Activated T-cell treated with anti-CD3 and anti-CD28 coated beads for 24 hours (primary cell): ENCODE measurements at places on chromosomes 3 and 15.

DNA sequence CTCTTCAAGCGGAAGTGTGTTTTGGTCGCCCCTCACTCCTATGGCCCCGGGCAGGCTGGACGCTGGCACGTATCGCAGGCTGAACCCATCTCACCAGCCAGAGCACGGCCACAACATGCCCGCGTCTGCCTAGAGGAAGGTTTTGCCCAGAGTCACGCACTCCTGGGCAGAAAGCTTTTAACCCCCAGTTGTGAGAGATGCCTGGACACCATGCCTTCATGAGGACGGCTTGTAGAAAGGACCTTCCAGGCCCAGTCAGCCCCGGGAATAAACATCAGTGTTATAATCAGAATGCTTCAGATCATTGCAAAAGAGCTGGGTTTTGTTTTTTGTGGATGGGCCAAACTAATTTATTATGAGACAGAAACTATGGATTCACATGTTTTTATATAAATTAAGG, 16.5 kb downstream of the CYFIP1 start:
- no peak for DNase-seq

GRCh38 chr15:100216182-100216581, 125.6 kb downstream of the ADAMTS17 start:
- no peak for DNase-seq

DNA sequence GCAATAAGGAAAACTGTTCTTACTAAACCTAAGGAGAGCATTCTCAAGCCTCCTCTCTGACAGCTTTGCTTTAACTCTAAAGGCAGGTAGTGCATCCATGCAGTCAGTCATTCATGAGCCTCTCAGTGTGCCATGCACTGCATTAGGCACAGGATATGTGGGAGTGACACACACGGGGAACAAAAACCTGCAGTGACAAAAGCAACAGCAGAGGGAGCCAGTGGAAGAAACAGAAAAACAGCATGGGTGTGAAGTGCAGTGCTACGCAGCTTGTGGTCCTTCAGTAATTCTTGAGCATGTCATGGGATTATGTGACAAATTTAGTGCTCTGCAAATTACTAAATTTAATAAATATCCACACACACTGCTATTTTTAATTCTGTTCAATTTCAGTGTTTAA, 230.7 kb downstream of the BBX start:
- peak; percentile 12 for DNase-seq

DNA sequence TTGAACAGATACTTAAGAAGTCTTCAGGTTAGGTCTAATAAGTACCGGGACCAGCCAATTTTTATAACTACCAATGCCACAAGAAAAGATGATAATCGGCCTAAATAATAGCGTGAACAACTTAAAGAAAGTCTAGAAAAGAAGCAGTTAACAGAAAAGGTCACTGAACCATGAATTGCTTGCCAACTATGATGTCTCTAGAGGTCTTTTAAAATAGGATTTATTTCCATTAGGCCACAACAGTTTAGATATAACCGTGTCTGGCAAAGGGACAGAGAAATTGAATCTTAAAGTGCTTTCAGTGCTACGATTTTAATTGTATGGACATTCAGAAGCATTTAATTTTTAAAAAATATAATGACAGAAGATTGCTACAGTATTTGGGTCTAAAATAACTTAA, 1070.4 kb downstream of the ROBO1 start:
- DNase-seq: no peak

- no peak for DNase-seq
These were observed 16.1 kb upstream of the OR5AC2 start for GRCh38 chr3:98070840-98071239.

GRCh38 chr15:20106026-20106425, 435.6 kb downstream of the GOLGA6L6 start:
- no peak for DNase-seq

- DNase-seq: no peak
These were observed 73.2 kb upstream of the HEG1 start for GRCh38 chr3:125128861-125129501.

DNA sequence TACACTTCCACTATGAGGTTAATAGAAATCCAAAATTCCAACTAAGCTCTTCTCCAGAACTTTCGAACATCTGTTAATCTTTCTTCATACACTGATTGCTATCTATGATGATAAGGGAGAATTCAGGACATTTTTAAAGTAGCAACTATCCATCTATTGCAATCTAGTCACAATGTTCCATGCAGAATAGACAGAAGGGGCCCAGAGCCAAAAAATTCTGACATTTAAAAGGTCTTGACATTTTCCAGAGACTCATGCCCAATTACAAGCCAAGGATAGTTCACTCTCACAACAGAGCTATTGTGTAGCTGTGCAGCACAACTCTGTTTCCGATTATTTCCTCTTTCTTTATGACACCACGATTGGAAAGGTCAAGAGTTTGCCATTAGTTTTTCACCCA, 999.7 kb upstream of the ALCAM start:
- no peak for DNase-seq

- DNase-seq: no peak
These were observed 171.0 kb upstream of the MBNL1 start for GRCh38 chr3:152097770-152098169.

- peak; percentile 15 for DNase-seq
These were observed 172.6 kb downstream of the P3H2 start for GRCh38 chr3:189947948-189948723.

GRCh38 chr15:40684381-40684780, 10.6 kb upstream of the RAD51 start:
- no peak for DNase-seq

GRCh38 chr3:126466886-126467610, 8.6 kb downstream of the ZXDC start:
- DNase-seq: no peak

DNA sequence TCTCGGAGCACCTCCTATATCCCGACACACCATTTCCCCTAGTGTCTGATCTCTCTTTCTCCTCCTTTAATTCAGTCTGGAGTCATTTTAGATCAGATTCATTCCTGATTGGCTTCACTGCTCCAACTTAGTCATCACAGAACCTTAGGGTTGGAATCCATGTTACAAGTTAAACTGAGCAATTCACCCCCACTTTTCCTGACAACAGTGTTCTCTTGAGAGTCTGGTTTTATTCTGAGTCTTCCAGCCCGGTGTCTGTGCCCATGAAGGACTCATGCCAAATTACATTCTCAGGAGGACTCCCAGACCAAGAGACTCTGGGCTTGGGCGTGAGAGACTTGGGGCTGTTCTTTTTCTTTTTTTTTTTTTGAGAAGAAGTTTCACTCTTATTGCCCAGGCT, 57.5 kb downstream of the LPP start:
- no peak for DNase-seq

- no peak for DNase-seq
These were observed 71.3 kb downstream of the SMAD6 start for GRCh38 chr15:66773129-66773873.

GRCh38 chr15:67350042-67350441, 95.5 kb downstream of the IQCH start:
- DNase-seq: no peak

GRCh38 chr3:149686996-149687395, 29.2 kb upstream of the WWTR1 start:
- no peak for DNase-seq

DNA sequence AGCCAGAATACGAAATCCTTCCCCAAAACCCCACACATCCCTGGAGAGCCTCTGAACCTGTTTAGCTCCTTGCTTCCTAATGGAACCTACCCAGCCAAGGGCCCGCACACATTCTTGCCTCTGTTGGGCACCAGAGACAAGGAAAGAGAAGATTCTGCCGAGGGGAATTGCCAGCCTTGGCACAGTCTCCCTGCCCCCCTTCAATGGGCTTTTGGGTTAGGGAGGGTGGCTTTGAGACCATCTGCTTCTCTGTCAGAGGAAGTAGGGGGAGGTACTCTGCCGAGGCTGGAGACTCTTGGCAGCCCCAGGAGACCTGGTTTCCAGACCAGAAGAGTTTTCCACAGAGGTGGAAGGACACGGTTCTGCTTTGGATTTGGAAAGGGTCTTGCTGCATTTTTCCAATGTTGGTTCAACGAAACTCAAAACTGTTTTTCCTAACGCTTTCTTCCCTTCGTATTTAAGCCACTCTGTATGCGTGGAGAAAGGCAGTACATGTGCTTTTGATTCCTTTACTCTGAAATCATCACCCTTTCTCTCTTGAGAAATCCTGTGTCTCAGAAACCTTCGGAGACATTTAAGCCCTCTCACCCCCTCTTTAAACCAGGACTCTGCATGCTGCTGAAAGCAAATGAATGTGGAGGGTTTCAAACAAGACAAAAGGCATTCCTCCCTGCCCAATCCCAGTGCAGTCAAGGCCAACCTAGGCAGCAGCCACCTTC, 78.8 kb upstream of the PRR23C start:
- no peak for DNase-seq
